Activated naive CD8-positive, alpha-beta T cell treated with anti-CD3 and anti-CD28 coated beads, Interleukin-2, amount 10 ng/mL, durations not matched to agents 7 days and 5 days (primary cell): ENCODE measurements at places on chromosomes 2 and 18. TPM values are rescaled to one million over a fixed set of nuclear protein-coding genes. Genes with fewer than 3 reads are reported as not detected.

The GALR1 gene
- not detected for total RNA-seq

The ABCG5 gene
- total RNA-seq, result not detected

DNA sequence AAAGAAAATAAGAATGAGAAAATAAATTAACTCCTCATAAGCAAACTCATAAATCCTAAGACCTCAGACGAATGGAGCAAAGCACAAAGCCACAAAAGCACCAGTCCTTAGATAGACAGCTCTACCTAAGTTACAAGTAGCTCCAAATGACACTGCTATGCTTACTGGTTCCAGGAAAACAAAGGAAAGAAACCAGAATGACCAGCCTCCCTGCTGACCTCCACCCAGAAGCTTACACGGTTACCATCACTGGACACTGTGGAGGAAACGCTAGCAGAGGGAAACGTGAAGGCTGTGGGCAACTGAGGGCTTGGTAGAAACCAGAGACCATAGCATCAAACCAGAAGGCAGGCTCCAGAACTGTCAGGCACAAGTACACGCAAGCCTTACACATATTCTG, 67.8 kb downstream of the STK39 start:
- no peak for DNase-seq

DNA sequence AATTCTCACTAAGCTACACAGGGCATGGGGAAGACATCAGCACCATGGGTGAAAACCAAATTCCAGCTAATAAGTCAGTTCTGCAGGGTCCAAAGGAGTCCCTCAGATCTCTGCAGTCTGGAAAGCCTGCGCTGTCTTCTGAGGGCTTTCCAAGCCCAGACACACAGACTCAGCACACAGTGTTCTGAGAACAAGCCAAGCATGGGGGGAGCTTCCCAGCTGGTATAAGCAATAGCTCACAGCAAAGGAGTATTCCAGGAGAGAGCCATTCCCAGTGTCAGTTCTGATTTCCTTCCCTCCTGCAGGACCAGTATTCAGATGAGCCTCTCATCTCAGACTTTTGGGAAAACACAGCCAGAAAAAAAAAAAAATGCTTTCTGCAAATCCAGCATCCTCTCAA, 370.8 kb downstream of the TNS1 start:
- DNase-seq, result no peak

- DNase-seq, result no peak
These were observed 24.0 kb upstream of the SLC39A10 start for GRCh38 chr2:195632856-195633572.

GRCh38 chr2:9230051-9230802, 23.6 kb downstream of the ASAP2 start:
- DNase-seq, result no peak

The STARD6 gene
- not detected for total RNA-seq

GRCh38 chr2:113284476-113284875, 5.8 kb upstream of the PAX8 start:
- no peak for DNase-seq

The TTN gene
- 11.9 TPM for total RNA-seq

- DNase-seq, result no peak
These were observed 49.4 kb downstream of the PID1 start for GRCh38 chr2:229221641-229222040.

The CD207 gene
- total RNA-seq, result not detected

DNA sequence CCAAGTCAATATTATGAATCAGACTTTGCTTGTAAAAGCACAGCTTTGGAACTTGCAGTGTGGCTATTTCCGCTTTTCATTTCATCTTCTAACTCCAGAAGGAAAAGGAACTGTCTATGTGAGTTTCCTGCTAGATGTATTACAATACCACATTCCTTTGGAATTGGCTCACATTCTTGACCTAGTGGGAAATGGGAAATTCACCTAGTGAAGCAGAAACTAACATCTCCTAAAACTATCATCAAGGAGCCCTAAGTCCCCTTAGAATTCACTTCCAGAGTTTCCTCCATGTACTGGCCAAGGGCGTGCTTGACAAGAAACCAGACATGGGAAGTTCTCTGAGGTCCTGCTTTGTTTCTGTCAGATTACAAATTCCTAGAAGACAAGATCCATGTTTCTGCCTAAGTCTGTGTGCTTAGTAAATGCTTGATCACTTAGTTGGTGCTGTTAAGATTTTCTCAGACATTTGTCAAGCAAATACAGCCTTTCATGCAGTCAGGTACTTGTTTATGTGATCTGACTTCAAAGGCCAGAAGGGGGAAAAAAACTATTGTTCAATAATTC, 275.7 kb upstream of the FN1 start:
- DNase-seq, result no peak

GRCh38 chr18:433298-433697, 67.2 kb downstream of the COLEC12 start:
- no peak for DNase-seq

DNA sequence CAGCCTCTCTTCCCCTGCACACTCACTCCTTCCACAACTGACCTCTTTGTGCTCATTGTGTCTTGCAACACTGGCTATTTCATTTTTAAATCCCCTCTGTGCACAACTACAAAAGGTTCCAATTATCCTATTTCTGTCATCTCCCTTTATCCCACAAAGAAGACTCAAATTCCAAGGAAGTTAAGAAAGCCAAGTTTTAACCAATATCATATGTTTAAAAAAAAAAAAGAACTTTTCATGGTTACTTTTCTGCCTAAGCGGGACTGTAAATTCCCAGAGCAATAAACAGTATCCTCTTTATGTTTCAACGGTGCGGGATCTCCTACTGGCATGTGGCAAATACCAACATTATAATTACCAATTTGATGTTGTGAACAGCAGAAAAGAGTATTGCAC, 83.8 kb downstream of the DOCK10 start:
- no peak for DNase-seq

DNA sequence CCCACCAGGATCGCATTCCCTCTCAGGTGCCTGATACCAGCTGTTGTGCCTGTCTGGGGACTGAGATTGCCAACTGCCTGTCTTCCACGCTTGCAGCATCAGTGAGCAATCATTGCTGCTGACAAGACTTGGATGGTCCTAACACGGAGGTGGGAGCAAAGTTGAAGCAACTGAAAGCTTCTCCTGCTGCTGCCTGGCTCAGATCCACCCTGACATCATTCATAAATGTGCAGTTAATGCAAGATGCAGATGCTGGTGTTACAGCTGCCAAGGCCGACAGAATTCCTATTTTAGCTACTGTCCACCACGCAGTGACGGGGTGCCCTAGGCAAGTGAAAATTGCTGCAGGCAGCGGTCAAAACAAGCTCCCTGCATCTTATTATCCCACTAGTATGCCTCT, 131.4 kb downstream of the VWC2L start:
- no peak for DNase-seq

The SERPINB7 gene
- not detected for total RNA-seq

- no peak for DNase-seq
These were observed 1343.2 kb upstream of the LRRTM1 start for GRCh38 chr2:81647715-81648230.

GRCh38 chr2:80643598-80643997, 339.0 kb upstream of the LRRTM1 start:
- DNase-seq, result no peak

The MEP1B gene
- not detected for total RNA-seq

DNA sequence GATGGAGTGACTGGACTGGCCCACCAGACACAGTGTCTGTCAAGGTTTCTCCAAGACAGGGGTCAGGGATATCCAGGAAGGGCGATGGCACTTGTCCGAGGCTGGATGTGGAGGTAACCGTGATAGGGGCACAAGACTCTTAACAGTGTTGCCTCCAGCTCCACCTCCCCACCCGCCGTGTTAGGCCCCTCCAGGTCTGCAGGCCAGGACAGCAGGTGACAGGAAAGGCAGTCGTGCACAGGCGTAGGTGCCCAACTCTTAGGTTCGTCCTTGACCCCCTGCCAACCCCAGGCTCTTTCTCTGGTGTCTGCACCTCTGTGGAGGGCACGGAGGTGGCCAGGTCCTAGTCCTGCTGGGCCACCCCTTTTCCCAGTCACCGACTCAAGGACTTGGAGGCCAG, 10.1 kb downstream of the ITM2C start:
- DNase-seq, result no peak

- no peak for DNase-seq
These were observed 82.5 kb downstream of the CABLES1 start for GRCh38 chr18:23217781-23218180.

The PAIP2B gene
- total RNA-seq, result 4.2 TPM

DNA sequence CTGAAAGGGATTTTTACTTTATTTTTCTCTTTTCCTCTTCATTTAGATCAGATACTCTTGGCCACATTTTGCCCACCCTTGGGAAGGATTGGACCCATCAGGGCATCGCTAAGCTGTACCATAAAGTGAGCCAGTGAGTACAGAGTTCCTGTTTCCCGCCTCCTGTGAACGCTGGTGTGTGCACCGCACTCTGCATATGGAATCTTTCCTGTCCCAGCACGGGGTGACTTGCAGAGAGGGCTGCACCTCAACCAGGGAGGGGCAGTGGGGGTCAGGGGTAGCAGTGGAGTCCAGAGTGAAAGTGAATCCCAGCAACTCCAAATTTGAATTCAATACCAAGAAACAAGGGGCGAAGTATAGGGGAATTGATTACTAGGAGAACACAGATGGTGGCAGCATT, 58.6 kb downstream of the LPIN1 start:
- DNase-seq, result no peak

DNA sequence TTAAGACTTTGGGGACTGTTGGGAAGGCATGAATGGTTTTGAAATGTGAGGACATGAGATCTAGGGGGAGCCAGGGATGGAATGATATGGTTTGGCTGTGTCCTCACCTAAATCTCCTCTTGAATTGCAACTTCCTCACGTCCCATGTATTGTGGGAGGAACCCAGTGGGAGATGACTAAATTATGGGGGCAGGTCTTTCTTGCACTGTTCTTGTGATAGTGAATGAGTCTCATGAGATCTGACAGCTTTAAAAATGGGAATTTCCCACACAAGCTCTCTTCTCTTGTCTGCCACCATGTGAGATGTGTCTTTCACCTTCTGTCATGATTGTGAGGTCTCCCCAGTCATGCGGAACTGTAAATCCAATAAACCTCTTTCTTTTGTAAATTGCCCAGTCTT, 11.5 kb upstream of the MBP start:
- DNase-seq, result no peak

- DNase-seq, result no peak
These were observed 60.0 kb upstream of the SERTAD2 start for GRCh38 chr2:64713686-64714085.

The IL36RN gene
- not detected for total RNA-seq
